ENCODE measurements at places on chromosomes 7 and 10. TPM values are rescaled to one million over a fixed set of nuclear protein-coding genes. Genes with fewer than 3 reads are reported as not detected.

DNA sequence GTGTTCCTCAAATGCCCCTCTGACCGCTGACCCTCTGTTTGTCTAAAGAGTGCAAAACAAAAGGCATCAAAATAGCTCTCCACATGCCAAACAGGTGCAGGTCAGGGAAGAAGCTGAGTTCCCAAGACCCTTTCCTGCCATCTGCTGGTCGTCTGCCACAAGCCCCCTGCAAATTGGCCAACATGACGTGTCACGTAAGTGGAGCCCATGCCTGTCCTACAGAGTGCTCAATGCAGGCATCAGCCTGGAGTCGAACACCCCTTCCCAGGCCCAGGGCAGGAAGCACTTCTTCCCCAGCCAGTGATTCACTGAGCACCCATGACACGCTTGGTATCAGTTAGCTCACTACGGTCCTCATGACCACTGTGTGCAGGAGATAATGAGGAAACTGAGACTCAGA lies 14.1 kb downstream of the TMEM72 start:
- no peak for DNase-seq

DNA sequence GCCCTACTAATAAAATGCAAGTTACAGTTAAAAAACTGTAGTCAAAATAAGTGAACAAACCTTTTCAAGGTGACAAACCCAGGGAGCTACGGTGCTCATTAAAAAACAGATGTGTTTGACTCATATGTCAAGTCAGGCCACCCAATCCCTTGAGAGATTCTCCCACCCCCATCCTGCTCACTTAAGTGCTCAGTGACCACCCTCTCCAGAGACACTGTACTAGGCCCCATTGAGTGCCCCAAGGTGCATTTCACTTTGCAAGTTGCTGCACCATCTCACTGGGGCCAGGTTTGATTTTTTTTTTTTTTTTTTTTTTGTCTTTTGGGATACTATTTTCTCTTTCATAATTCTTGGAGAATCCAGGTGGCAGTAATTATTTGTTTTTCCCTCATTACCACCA lies 1.9 kb downstream of the ERV3-1 start:
- no peak for DNase-seq

DNA sequence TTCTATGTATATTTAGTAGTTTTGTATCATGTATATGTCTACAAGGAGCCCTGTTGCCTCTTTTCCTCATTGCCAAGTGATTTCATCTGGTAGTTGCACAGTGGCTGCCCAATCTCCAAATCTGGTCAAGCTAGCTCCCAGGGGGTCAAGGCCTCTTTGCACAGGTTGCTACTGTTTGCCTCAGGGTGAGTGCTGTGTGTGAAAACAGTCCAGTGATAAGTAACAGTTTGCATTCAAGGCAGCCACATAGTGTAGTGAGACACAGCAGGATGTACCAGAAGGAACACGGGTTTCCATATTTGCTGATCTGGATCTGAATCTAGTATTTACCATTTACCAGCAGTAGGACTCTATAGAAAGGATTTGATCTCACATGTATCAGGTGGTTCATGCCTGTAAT lies 13.3 kb upstream of the EPC1 start:
- no peak for DNase-seq

- DNase-seq: no peak
These were observed 1094.1 kb downstream of the DNAJB9 start for GRCh38 chr7:109663806-109664205.

- DNase-seq: no peak
These were observed 80.8 kb upstream of the MKX start for GRCh38 chr10:27826369-27826768.

DNA sequence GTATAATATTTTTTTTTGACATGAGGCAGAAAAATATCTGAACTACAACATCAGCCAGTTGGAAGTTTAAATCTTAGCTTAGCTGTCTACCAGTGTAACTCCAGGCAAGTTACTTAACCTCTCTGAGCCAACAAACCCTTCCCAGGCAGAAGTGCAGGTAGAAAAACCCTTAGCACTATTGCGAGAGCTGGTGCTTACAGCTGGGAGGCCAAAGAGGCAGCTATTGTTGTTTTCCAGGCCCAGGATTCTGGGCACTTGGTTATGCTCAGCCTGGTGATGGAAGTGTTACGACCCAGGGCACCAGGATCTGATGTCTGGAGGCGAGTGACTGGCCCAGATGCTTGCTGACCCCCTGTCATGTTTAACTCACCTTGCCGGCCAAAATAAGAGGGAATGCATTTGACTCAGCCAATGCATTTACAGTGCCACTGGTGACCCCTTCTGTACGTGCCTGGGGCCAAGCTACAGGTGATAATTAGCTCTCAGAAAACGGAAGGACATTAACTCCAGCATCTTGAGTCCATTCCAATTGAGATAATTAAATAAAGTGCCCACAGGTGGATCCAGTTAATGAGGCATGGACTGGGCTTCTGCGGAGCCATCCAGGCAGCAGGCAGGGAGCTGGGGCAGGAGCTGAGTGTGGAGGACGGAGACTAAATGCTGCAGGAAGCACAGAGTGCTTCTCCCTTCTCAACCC lies 126.5 kb upstream of the HABP2 start:
- DNase-seq: no peak

GRCh38 chr10:125155101-125155500 lies 5.3 kb downstream of the CTBP2 start:
- no peak for DNase-seq

DNA sequence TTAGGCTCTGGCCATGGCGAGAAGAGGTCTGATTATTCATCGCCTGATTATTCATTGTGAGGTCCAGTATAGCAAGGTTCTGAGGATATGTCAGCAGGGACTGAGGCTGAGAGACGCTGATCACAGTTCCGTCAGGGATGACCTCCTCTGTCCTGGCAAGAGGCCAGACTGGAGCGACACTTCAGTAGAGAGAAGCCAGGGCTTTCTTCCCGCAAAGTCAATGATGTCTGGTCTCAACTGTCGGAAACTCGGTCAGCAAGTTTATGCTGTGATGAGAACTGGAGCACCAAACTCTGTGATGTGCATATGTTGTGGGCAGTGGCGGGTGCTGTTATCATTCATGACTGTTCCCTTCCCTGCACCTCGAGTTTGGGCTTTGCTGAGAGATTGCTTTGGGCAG lies 29.0 kb upstream of the GNA12 start:
- DNase-seq: peak; percentile 43

- DNase-seq: no peak
These were observed 11.3 kb downstream of the BMI1 start for GRCh38 chr10:22332116-22332692.

- no peak for DNase-seq
These were observed 79.7 kb downstream of the GNAT3 start for GRCh38 chr7:80432166-80432565.

GRCh38 chr10:113071446-113071845 lies 121.4 kb downstream of the TCF7L2 start:
- DNase-seq: peak; percentile 75

Gene CCL26
- 1.0 TPM for polyA plus RNA-seq

Gene CPED1
- 4.0 TPM for polyA plus RNA-seq

Gene DGKI
- 0.22 TPM for polyA plus RNA-seq
